NCI-H774 (cell line): ENCODE measurements at places on chromosomes 1 and 21.
A peak's percentile ranks its signal among the peaks of the same experiment; 100 is the strongest.

DNA sequence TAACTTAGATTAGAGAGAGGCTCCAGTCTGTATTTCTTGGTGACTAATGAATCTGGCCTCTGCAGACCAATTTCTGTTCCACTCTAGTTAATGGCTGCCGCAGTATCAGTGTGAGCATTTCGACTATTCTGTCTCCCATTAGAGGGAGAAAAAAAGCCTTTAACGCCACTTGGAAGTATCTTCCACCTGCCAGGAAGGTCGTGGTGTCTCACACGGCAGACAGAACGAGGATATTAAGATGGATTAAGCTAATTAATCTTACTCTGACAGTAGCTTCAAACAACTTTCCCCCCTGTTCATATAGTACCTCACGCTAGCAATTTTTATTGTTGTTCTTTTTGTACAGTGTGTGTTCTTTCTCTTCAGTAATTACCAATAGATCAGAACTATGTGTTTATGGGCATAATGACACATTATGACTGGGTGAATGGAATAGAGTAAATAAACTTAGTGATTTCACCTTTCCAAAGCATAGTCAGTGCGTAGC is 153.8 kb downstream of the ADGRL2 start:
- peak; percentile 30 for DNase-seq

DNA sequence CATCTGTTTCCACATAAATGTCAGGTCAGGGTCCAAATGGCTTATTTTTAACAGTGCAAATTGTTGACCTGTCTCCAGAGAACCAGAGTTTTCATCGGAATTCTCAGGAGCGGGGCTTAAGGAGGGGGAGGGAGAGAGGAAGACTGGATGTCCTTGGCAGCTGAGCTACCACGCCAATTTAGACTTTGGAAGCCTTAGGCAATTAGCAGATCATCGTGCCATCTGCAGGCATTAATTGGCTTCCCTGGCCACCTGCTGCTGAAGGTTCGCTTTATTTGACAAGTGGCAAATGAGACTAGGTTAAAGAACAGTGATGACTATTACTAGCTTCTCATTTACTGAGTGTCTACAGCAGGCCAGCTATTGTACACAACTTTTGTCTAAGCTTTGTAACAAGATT is 43.7 kb downstream of the HLX start:
- peak; percentile 69 for DNase-seq

GRCh38 chr1:32540605-32541004 is 1.4 kb downstream of the ZBTB8A start:
- no peak for DNase-seq

- no peak for DNase-seq
These were observed 33.4 kb downstream of the HSD17B7 start for GRCh38 chr1:162823771-162824525.

DNA sequence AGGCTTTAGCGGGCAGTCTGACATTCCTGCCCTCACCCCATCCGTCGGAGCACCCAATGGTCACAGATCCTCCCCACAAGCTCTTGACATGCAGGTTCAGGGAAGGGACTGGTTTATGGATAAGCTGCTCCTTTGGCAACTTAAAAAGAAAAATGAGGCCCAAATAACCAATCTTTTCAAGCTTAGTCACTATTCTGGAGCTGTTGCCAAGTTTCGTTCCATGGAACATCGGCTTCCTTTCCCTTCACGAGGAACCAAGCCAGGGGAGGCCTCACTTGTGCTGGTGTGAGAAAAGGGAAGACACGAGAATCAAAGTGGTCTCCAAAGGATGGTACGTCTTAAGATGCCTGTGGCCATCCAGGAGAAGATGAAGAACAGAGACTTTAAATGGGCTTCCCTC is 46.1 kb upstream of the LPAR3 start:
- DNase-seq, result no peak

GRCh38 chr1:115412733-115413132 is 74.7 kb upstream of the NGF start:
- no peak for DNase-seq
